Esophagus squamous epithelium (tissue), 5 donors: ENCODE measurements at places on chromosomes 5 and 9. TPM values are rescaled to one million over a fixed set of nuclear protein-coding genes. Genes with fewer than 3 reads are reported as not detected.

The GPX3 gene
- 1,028 TPM for total RNA-seq

The TIGD6 gene
- 4.0 TPM for total RNA-seq

The LRRC70 gene
- total RNA-seq, result 1.7 TPM

The PCDHGA7 gene
- 2.0 TPM for total RNA-seq

The DBH gene
- not detected for total RNA-seq

The COL15A1 gene
- 3.4 TPM for total RNA-seq

The PKD2L2 gene
- total RNA-seq, result not detected

The GAPT gene
- total RNA-seq, result 0.09 TPM

The BARX1 gene
- not detected for total RNA-seq
